ENCODE measurements at places on chromosomes 2 and 18.

DNA sequence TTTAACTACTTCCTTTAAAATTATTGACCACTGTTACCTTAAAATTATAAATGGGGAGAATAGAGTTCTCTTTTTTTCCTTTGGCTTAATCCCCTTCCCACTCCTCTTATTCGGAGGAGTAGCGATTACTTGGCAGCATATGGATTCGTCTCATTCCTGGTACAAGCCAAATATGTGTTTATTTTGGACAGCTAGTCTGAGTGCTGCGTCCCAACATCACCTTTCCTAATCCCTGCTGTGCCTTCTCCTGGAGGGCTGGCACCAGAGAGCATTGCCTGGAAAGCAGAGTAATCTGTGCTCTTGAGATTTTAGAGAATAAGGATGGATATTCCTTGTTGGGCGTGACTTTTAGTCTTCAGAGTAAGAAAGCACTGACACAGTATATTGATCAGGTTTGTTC is 185.6 kb downstream of the AGAP1 start:
- DNase-seq: no peak

DNA sequence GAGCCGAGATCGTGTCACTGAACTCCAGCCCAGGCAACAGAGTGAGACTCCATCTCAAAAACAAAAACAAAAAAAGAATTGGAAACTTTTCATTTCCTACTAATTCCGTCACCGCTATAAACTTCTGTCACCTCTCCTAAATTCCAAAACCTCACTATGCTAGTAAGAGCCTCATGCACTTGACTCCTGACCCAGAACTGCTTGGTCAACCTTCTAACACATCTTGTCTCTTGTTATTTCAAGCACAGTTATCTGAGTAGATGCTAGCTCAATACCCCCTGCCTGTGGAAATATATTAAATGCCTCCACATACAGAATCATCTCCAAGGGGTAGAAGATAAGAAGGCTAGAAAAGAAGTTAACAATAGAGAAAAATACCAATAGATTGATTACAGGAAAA is 703.3 kb downstream of the NRXN1 start:
- no peak for DNase-seq

- DNase-seq: no peak
These were observed 73.5 kb downstream of the GALNT3 start for GRCh38 chr2:165720511-165720910.

DNA sequence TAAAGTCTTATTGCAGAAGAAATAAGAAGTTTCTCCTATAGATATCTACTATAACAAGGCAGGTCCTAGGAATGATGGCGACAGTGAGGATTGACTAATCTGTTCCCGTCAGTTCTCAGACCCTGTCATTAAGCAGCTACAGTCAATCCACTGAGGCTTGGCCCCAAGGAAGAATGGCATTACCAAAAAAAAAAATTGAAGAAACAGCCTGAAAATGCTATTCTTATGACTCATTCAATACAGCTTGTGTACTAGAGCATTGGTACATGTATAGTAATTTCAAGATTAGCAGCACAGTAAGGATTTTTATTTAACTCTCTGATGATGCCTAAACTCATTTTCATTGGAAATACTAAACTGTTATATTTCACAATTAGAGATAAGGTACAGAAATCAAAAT is 1096.1 kb upstream of the NXPH2 start:
- DNase-seq: no peak

- peak; percentile 33 for DNase-seq
These were observed 236.8 kb downstream of the SEPTIN10 start for GRCh38 chr2:109376796-109377495.

DNA sequence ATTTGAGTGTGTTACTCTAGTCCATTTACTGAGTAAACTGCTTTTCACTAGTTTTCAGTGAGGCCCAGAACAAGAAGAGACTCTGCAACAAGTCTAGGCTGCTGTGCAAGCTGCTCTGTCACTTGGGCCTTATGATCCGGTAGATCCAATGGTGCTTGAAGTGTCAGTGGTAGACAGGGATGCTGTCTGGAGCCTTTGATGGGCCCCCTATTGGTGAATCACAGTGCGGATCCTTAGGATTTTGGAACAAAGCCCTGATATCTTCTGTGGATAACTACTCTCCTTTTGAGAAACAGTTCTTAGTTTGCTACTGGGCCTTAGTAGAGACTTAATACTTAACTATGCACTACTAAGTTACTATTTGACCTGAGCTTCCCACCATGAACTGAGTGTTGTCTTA is 150.2 kb downstream of the TMEFF2 start:
- DNase-seq: no peak

- DNase-seq: no peak
These were observed 249.7 kb downstream of the TPGS2 start for GRCh38 chr18:36578871-36579710.

DNA sequence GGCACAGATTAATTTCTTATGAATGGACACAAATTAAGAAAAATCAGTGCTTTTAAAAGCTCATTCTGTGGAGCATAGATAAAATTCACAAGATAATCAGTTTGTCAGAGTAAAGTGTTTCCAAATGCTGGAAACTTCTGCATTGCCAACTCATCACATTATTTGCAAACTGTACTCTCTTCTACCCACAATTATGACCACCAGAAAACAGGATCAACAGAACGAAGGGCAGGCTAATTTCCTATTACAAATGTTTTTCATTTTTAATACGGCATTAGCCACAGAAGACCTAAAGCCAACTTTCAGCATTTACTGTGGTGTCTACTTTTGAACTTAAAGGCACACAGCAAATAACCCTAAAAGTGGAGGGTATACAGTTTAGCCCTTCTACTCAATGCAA is 6.0 kb downstream of the IRS1 start:
- DNase-seq: no peak

GRCh38 chr2:219159771-219160185 is 837 bp downstream of the NHEJ1 start:
- DNase-seq: no peak

DNA sequence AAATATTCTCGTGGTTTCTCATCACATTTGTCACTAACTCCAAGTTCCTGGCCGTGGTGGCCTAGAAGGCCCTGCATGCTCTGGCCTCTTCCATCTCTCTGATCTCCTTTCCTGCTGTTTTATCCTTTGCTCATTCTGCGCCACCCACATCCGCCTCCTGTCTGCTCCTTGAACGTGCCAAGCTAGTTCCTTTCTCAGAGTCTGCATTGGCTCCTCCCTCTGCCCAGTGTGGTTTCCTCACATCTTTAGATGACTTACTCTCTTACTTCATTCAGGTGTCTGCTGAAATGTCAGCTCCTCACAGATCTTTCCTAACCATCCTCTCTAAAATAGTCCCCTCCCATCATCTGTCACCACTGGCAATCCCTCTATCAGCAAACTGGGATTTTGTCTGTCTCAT is 158.6 kb upstream of the RBMS1 start:
- DNase-seq: peak; percentile 81

DNA sequence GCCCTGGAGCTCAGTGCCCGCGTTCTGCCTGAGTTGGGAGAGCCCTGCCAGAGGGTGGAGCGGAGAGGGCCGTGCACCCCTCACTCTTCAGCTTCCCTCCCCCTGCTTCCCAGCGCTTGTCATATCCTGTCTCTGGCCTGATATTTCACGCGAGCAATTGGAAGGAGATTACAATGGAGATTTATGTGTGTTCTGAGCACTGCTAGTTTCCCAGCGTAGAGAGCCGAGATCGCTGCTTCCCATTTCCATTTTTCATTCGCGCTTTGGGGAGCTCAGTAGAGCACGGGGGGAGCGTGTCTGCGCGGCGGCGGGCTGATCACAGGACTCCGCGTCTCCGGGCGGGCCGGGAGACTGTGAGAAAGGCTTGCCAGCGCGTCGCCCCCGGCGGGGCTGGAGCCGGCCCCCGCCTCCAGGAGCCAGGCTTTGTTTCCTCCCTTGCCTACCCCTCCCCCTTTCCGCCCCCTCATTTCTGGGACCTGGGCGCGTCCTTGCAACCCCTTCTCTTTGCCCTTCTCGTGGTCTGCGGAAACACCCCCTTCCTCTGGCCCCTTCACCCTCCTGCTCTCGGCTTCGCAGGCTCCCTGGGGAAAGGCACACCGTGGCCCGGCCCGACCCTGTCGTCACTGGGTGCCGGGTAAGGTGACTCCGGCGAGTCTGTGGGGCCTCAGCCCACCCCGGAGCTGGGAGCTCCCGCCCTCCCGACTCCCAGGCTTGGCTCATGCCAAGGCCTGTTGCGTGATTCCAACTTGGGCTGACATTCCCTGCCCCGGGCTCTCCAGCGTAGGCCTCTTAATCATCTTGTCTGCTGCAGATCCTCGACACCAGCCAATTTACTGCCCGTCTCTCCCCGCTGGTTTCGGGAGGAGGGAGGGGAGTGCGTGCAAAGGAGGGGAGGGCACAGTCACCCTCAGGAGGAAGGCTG is 5.8 kb downstream of the DLX2 start:
- no peak for DNase-seq

DNA sequence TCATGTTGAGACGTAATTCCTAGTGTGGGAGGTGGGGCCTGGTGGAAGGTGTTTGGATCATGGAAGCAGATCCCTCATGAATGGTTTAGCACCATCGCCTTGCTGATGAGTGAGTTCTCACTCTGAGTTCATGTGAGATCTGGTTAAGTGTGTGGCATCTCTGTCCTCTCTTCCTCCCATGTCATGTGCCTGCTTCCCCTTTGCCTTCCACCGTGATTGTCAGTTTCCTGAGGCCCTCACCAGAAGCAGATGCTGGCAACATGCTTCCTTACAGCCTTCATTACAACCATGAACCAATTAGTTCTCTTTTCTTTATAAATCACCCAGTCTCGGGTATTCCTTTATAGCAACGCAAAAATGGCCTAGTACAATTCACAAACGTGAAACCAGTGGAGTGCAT is 14.6 kb upstream of the MCM6 start:
- no peak for DNase-seq

- DNase-seq: no peak
These were observed 59.6 kb downstream of the VIL1 start for GRCh38 chr2:218478544-218478943.

DNA sequence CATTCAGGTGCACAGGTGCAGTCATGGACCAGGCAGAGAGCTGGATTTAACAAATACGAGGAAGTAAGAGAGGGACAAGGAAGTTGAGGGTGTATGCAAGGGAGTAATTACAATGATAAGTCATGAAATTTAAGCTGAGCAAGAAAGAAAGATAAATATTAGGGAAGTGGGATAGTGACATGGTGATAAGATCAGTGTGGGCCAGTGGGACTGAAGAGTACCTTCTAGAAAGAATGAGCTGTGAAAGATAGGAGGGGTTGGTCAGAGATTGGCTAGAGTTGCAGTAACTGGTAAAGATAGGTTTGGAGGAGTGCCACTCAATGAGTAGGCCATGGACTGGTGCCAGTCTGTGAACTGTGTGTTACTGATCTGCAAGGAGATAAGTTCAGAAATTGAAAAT is 200.8 kb upstream of the SIX3 start:
- no peak for DNase-seq

- DNase-seq: no peak
These were observed 157.5 kb downstream of the FSIP2 start for GRCh38 chr2:185895828-185896693.
